SHP77 treated with DMSO at 0.1 percent for 48 hours (cell line): ENCODE measurements at places on chromosomes 6 and 20.

GRCh38 chr6:165644586-165645266 is 18.3 kb downstream of the PDE10A start:
- DNase-seq, result no peak

DNA sequence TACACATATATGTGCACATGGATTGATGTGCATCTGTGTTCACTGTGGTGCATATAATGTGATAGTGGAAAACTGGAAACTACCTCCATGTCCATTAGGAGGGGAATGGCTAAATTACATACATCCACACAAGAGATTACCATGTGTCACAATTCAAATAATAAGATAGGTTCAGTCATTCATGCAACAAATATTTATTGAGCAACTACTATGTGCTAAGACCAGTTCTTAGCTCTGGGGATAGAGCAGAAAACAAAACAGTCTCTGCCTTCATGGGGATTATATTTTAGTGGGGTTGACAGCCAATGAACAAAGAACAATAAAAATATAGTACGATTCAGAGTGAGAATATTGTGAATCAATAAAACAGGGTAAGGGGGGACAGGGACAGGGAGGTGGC is 61.7 kb upstream of the PTGIS start:
- no peak for DNase-seq

DNA sequence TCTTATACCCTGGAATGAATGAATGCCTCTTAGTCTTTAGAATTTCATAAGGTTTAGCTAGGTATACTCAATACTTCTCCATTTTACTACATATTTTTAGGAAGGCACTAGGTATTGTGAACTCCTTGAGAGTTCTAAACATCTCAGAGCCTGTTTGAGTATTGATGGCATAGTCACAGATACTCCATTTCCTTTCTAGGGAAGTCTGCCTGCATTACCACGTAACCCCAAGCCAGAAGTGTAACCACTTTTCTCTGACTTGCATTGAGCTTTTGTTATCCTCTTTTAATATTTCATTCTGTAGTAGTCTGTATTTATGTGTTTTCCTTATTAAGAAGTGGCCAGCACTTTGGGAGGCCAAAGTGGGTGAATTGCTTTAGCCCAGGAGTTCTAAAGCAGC is 12.2 kb downstream of the TOP1 start:
- no peak for DNase-seq

DNA sequence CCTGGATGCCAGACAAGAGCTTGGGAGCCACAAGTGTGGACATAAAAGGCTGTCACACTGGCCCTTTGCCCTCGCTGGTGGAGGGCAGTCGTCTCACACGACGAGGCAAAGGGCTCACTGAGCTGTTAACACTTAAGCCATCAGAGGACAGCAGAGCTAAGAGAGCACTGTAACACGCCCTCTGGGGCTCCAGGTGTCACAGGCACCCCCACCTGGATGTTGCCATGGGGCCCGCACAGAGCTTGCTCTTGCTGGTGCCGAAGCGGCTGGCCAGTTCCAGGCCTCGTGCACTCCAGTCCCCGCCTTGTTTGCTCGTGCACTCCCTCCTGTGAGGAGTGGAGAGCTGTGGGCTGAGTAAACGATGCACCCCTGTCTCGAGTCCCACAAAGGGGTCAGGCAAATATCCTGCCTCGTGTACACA is 37.4 kb downstream of the SLC35D3 start:
- peak; percentile 67 for DNase-seq

GRCh38 chr6:79330704-79331103 is 96.2 kb upstream of the HMGN3 start:
- no peak for DNase-seq

DNA sequence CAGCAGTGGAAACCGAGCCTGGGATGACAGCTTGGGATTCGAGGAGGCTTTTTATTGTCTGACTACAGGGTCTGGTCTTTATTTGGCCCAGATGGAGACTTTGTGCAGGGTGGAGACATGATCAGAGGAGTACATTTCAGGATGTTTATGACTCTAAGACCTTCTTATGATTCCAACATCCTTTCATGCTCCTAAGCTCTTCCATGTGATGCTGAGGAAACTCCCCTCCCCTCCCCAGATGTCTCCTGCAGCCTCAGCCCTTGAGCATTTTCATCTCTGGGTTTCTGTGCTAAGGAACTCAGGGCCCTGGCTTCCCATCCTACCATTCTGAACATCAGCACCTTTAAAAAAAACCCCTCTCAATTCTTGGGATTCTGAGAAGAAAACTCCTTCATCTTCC is 186.6 kb downstream of the SOX4 start:
- DNase-seq, result no peak

GRCh38 chr6:107657755-107658461 is 166.2 kb downstream of the SCML4 start:
- peak; percentile 91 for DNase-seq

DNA sequence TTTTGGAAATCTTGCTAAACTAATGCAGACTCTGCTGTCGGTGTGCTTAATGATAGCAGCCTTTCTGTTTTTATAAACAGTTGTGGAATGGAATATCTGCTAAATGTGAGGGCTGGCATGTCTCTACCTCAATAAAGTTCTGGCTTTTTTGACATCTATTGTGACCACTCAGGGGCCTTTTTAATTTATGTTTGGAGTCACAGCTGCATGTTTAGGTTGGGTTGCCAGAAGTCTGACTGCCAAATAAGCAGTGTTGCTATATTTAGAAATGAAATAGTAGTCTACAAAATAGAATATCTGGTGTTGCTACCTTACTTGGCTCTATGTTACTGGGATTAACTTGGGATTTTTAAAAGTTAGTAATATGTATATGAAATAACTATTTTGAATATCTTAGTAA is 125.1 kb upstream of the LOC128125822 start:
- DNase-seq, result peak; percentile 1

DNA sequence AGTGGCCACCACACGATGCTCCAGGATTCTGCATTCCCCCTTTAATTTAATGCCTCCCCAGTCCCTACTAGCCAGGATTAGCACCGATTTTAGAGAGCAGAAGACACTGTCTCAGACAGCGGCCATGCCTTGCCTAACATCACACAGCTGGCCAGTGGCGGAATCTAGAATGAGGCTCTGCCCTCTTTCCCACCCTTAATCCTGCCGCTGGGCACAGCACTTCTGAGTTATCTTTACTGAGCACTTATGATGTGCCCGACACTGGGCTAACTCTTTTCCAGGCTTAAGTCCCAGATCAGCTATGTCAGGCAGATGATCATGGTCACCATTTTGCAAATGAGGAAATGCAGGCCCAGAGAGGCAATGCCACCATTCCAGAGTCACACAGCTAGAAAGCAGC is 5.6 kb upstream of the BPIFA2 start:
- no peak for DNase-seq

GRCh38 chr6:113377362-113377942 is 479.7 kb upstream of the MARCKS start:
- no peak for DNase-seq

DNA sequence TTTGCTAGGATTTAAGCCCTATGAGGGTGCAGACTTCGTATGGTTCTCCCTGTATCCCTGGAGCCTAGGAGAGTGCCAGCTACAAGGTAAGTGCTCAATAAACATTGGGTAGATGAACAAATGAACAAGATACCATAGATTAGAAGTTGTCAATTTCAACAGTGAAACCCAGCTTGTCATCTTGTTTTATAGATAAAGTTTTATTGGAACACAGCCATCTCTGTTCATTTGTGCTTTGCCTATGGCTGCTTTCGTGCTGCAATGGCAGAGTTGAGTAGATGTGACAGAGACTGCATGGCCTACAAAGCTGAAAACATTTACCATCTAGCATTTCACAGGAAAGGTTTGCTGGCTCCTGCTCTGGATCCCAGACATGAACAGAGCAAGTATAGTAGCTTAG is 5.6 kb downstream of the DAAM2 start:
- DNase-seq, result no peak

- peak; percentile 90 for DNase-seq
Observed at GRCh38 chr6:6699741-6700367, 111.3 kb downstream of the LY86 start.

DNA sequence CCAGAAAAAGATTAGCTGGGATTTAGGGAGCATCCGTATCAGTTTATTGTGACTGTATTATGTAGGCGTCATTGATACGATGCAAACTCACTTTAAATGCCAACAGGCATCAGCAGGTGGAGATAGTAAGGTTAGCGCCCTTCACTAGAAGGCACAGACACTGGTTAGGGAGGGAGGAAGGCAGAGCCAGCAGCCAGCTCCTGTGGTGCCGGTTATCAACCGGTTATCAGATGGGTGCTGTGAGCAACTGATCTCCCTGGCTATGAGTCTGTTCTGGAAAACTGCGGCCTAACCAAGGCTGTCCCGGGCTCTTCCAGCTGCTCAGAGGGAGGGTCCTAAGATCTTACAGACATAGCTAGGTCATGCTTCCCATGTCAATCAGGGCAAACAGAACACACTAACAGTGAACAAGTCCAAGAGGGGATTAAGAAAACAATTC is 47.5 kb upstream of the CD93 start:
- no peak for DNase-seq

DNA sequence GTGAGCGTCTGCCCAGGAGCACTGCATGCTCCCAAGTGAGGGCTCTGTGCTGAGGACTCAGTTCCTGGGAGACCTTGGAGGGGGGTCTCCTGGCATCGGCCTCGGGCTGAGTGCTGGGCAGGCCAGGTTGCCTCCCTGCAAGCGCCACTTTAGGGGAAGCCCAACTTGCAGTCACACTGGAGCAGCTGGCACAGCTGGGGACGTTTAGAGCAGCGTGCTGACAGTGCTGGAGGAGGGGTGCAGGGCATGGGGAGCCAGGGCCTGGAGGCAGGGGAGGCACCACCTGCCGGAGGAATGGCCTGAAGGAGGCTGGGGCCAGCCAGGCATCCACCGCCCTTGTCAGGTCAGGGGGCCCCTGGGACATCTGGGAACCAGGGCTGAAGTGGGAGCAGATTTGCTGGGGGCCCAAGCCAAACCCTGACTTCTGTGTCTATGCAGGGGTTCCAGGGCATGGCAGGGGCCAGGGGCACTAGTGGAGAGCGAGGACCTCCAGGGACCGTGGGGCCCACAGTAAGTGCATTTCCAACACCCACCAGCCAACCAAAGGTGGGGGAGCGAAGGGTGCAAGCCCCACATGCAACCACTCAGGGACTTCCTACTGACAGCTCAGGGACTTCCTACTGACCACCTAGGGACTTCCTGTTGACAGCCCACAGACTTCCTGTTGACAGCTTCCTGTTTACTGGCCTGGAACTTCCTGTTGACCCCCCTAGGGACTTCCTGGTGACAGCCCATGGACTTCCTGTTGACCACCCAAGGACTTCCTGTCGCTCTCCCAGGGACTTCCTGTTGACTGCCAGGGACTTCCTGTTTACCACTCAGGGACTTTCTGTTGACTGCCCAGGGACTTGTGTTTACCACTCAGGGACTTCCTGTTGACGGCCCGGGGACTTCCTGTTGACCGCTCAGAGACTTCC is 33.6 kb downstream of the COL20A1 start:
- no peak for DNase-seq

DNA sequence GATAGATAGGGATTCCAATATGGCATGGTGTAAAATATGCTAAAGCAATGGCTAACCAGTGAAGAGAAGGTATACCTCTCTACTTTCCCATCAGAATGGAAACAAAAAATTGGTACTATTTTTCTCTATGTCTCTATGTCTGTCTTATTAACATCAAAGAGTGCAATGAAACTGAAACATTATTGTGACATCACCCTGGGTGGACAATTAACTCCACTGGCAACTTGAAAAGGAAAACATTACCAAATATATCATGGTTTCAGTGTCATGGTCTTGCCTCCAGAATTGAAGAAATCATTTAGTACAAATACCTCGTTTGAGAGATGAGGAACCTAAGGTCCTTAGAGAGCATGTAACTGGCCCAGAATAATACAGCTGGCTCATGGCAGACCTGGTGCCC is 1132.5 kb upstream of the MAP3K7 start:
- no peak for DNase-seq

- no peak for DNase-seq
Observed at GRCh38 chr6:135686784-135687301, 164.7 kb upstream of the PDE7B start.

DNA sequence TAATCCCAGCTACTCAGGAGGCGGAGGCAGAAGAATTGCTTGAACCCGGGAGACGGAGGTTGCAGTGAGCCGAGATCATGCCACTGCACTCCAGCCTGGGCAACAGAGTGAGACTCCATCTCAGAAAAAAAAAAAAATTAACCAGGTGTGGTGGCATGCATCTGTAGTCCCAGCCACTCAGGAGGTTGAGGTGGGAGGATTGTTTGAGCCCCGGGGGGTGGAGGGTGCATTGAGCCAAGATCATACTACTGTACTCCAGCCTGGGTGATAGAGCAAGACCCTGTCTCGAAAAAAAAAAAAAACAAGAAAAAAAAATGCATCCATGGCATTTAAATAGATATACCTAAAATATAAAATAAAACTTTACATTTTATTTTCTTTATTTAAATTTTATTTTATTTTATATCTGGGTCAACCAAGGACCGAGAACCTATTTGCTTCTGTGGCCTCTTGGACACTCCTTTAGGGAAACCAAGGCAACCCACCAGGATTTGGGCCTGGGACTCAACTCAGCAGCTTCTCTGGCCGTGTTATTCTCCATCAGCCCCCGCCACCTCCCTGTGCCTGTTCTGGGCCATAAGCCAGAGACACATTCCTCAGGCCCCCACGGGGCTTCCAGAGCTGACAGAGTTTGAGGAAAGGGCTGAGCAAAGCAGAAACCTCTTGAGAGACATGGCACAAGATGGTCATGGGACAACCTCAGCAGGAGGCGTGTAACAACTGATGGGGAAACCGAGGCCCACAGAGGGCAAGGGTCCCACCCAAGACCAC is 6.2 kb downstream of the SNTA1 start:
- DNase-seq, result no peak

- no peak for DNase-seq
Observed at GRCh38 chr6:145621776-145622175, 113.5 kb downstream of the EPM2A start.

- no peak for DNase-seq
Observed at GRCh38 chr20:40980828-40981310, 47.8 kb upstream of the TOP1 start.

GRCh38 chr6:147586044-147586443 is 77.6 kb downstream of the SAMD5 start:
- DNase-seq, result no peak

DNA sequence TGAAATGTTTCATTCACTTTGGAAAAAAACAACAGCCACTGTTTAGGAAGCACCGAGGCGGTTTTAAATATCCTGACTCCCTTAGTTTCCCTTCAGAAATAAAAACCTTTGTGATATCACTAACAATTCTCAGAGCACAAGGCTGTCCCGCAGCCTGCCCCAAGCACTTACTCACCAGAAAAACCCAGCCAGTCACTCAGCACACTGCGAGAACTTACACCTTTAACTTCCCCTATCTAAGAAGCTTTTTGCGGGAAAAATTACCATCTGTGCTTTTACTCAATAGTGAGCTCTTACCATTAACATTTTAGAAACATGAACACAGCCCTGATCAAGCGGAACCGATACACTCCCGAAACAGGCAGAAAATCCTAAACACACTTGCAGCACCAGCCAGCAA is 9.3 kb downstream of the ZBTB46 start:
- no peak for DNase-seq
